H1 (cell line): ENCODE measurements at places on chromosomes 5 and 9. TPM values are rescaled to one million over a fixed set of nuclear protein-coding genes. Genes with fewer than 3 reads are reported as not detected.
A peak's percentile ranks its signal among the peaks of the same experiment; 100 is the strongest.

The PAEP gene
- total RNA-seq: not detected in 2 replicates

DNA sequence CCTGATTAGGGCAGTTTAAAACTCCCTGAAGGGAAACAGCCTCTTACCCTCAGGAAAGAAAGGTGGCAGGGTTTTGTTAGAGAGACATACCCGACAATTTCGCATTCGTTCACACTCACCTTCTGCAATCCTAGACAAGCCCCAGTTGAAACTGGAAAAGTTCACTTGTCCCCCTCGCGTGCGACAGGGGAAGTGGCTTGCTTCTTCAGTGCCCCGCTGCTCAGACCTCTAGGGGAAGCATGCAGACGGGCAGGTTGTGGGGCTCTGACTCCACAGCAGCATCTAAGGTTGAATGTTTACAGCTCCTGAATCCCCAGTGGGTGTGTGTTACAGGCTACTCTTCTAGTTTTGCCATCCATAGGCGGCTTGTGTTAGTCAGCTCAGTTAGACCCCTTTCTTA, 575.7 kb upstream of the ACO1 start:
- DNase-seq: no peak

DNA sequence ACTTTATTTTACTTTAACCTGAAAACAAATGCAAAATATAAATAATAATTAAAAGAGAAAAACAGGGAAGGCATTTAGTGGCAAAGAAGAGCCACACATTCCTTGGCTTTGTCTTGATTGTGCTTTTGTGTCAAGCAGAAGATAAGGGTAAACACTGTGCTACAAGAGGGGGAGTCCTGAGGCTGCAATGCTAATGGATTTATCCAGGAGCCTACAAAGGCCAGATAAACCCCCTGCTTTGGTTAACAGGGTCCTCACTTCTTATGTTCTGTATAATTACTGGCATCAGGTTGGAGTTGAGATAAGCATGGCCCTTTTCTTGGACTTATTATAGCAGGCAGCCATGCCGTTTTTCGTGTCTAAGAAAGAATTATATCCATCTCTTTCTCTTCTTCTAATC, 302.8 kb downstream of the EFNA5 start:
- DNase-seq: no peak

GRCh38 chr9:105359892-105360291, 87.9 kb upstream of the FSD1L start:
- no peak for DNase-seq

DNA sequence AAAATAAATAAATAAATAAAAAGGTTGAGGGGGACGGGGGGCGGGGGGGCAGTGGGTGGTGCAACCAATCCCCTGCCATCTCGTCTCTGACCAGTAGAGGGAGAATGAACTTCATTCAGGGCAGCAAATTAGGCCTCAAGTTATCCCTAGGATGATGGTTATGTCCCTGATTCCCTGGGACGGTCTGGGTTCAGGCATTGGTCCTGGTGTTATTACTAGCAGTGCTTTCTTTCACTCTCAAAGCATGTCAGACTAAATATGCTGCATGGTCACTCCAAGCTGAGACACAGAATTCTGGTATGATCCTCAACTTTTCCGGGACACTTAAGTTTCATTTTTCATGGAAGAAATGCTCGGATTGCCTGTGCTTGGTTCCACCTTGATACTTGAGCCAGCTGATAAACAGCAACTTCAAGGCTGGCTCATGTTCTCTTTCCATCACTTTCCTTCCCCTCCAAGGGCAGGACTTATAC, 59.4 kb downstream of the DAP start:
- no peak for DNase-seq

- DNase-seq: no peak
Measured at GRCh38 chr5:148682058-148683026, 28.0 kb upstream of the HTR4 start.

DNA sequence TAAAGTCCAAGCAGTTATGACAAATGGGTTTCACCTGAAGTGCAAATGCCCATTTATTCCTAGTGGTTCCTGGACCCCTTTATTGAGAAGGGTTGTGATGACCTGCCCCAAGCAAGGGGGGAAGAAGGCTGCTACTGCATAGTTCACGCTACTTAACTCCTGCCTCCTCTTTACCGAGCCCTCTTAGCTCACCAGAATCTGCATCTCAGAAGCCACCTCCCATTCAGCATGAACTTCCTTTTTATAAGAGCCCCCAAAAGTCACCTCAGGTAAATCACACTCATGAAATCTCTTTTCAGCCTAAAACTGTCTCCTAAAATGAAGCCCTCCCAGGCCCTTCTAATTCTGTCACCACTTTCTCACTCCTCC, 26.6 kb upstream of the C9orf72 start:
- no peak for DNase-seq

- no peak for DNase-seq
Measured at GRCh38 chr5:180378438-180379344, 25.6 kb upstream of the GFPT2 start.

The PAM gene
- 67.7 and 67.8 TPM in 2 replicates for total RNA-seq

DNA sequence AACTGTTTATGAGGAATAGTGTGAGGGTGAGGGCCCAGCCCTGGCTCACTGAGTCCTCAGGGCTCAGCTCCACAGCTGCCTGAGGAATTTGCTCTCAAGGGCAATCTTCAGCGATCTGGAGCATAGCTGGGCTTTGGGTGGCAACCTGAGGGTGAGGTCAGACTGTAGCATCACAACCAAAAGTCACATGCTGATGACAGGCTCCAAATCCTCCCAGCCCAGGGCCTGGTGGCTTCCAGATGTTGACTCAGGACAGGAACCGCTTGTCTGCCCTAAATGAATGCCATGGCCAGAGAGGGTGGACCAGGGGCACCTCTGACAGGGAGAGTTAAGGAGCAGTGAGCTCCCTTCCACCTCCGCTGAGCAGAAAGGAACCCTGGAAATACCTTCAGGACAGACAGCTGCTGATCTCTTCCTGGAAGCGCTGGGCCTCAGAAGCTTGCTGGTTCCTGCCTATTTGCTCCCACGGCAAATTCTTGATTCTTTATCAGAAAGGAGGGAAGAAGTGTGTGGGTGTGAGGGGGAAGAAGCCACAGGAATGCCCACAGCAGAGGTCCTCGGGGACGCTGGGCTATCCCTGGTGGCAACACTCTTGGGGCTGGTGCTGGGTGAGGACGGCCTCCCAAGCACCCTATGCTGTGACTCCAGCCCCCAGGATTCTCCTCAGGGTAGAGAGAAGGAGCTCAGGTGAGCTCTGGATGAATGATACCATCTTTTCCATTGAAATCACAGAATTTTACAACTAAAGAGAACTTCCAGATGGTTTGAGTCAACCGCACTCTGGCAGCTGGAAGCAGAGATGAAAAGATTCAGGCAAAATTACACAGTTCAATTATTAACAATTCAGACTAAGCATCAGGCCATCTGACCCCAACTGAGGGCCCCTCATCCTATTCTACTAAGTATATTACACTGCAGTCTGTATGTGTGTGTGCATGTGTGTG, 13.8 kb upstream of the CTSL start:
- no peak for DNase-seq

GRCh38 chr9:85729882-85730281, 11.9 kb downstream of the AGTPBP1 start:
- no peak for DNase-seq

GRCh38 chr5:62960781-62961180, 382.2 kb downstream of the LRRC70 start:
- DNase-seq: no peak

DNA sequence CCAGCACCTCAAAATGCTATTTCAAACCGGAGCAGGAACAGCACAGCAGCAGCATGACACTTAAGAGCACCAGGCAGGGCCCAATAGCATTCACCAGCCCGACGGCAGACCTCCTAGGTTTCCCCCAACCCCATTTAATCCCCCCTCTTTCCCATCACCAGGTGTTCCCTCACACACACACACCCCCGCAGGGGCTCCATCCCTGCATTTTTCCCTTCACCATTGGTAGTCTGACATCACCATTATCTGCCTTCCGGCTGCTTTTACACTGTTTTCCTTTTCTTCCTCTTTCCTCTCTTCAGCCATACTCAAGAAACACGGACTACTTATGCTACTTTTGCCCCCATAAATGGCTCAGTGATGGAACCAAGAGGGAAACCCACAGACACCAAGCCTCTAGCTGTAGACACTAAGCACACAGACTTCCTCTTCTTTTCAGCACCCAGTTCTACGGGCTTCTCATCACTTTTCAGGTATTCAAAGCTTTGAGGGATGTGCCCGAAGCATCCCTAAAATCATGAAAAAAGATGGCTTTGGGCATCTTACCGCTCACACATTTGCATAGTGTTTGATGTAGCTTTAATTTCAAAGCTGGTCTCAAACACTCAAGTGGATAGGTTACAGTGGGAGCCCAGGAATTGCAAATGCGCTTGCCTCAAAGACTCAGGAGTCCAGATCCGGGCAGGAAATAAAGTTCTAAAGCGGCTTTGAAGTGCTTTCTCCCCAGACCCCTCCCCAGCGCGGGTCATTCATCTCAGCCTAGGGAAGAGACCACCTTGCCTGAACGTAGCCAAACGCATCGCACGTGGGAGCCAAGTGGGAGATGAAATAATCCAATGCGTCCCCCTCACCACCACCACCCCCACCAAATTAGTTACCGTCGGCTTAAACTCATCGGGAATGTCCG, 141.5 kb downstream of the TSSK1B start:
- DNase-seq: peak; percentile 58

The CER1 gene
- 2.2 and 3.4 TPM in 2 replicates for total RNA-seq

The FBN2 gene
- total RNA-seq: 15.9 and 16.3 TPM in 2 replicates

DNA sequence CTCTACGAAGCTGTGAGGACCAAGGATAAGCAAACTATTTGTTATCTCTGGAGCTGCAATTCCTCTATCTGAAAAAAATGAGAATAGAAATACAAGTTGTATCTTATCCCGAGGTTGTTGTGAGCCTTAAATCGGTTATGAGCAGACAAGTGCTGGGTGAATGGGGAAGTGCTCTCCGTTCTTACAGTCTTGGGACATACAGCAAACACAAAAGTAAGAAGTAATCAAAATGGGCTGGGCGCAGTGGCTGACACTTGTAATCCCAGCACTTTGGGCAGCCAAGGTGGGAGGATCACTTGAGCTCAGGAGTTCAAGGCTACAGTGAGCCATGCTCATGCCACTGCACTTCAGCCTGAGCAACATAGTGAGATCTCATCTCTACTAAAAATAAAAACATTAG, 31.7 kb downstream of the ITK start:
- DNase-seq: no peak

GRCh38 chr5:149916334-149917072, 28.1 kb downstream of the PDE6A start:
- DNase-seq: no peak

- DNase-seq: peak; percentile 67
Measured at GRCh38 chr5:140239939-140240700, 62.8 kb downstream of the PFDN1 start.

The DBH gene
- total RNA-seq: 0.29 TPM in 1 of 2 replicates, not detected in the other

DNA sequence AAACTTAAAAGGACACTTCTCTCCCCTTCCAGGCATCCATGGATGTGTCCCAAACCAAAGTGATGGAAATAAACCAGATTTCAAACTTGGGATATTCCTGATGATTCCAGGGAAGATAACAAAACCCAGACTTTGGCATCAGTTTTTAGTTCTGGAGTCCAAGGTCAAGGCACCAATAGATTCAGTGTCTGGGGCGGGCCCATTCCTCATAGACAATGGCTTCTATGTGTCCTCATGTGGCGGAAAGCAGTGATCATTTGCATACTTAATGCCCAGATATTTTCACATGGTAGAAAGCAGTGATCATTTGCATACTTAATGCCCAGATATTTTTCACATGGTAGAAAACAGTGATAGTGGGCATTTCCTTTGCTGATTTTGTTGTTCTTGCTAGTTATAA, 151.4 kb upstream of the DAP start:
- no peak for DNase-seq

DNA sequence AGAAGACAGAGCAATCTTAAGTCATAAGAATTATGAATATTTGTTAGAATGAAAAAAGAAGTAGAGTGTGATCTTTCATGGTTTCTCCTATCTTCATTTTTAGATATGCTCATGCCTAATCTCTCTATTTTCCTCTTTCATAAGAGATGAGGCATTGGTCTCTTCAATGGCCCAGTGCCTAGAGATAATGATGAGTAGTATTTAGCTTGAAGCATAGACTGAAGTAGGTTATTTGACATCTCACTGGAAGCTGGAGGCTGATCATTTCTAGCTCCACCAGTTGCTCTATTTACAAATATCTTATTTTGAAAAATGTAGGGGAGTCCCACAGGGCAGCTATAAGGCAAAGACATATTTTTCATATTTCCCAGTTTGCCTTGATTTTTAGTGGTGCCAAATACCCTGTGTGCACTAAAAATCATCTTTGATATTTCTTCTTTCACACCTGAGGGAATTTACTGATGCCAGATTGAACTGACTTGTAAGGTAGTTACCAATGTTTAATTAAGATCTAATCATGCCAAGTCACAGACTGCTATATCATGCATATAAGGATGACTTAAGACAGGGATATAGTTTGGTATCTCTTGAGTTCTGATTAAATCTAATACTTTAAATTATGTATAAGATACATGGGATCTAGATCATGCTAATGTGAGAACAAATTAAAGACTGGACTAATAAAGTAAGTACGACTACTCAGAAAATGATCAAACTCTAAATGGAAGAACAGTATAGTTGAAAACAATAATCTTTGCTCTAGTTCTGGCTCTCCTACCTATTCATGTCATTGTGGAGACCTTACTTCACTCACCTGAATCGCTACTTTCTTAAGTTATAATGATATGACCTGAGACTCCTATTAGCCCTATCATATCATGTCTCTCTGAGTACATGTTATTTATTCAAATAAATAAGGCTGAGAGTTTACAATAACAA, 108.2 kb upstream of the IFNE start:
- DNase-seq: no peak

The GDF9 gene
- 0.34 TPM in 1 of 2 replicates, not detected in the other for total RNA-seq

GRCh38 chr9:108746864-108747263, 108.9 kb downstream of the ACTL7B start:
- DNase-seq: no peak

DNA sequence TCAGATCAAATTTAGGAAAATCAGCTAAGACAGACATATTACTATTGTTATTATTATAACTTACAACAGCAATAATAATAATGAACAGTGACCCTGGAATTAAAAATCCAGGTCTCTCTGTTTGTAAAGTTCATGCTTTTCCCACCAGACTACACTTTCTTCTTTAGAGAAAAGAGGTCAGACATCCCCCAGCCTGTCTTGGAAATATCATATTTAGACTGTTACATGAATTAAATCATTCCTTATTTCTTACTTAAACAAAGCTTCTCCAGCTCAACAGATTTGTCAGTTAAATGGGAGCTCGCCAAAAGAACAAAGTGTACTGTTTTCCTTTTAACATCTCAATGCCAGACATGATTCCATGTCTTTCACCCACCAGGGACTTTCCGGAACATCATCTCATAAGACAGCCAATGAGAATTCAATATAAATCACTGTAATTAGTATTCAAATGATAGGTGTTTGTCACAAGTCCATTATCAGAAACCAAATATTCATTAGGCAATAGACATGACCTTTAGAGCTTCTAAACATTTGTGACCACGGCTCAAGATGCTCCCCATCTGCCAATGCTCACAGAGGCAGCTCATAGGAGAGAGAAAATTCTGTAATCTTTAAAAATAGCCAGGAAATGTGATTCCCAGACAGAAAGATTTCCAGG, 351.9 kb downstream of the ENC1 start:
- no peak for DNase-seq

- DNase-seq: no peak
Measured at GRCh38 chr5:139413963-139414362, 10.1 kb upstream of the SPATA24 start.

- DNase-seq: no peak
Measured at GRCh38 chr5:56106837-56107236, 112.1 kb upstream of the IL6ST start.

The SPATA6L gene
- 0.55 and 1.1 TPM in 2 replicates for total RNA-seq

The SPATA31D4 gene
- total RNA-seq: not detected in 2 replicates

GRCh38 chr9:34375901-34376595, 650 bp downstream of the MYORG start:
- no peak for DNase-seq

The C5 gene
- total RNA-seq: 0.15 and 0.24 TPM in 2 replicates
